Fibroblast of upper back skin (primary cell): ENCODE measurements at places on chromosomes 12 and 14.

GRCh38 chr12:94750864-94751263 lies 100.5 kb upstream of the TMCC3 start:
- DNase-seq: no peak

GRCh38 chr12:129854591-129854990 lies 49.2 kb downstream of the TMEM132D start:
- DNase-seq: no peak

- no peak for DNase-seq
Measured at GRCh38 chr12:131276501-131277185, 322.9 kb downstream of the ADGRD1 start.

GRCh38 chr14:104437703-104438102 lies 141.9 kb upstream of the C14orf180 start:
- no peak for DNase-seq

DNA sequence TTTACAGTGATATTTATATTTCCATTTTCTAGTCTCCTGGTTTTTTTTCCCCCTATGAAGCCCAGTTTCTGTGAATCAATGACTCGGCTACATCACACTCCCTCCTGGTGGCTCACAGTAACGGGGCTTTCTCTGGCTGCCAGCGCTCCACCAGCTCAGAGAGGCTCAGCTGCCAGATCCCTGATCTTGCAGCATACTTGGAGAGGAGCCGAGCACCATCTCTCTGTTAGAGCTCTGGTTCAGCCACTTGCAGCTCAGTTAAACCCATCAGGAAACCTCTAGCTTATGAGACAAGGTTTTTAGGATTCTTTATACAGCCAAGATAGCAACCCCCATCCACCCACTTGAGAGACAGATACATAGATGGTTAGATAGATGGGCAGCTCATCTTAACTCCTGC lies 74.6 kb downstream of the CIT start:
- peak; percentile 63 for DNase-seq

- no peak for DNase-seq
Measured at GRCh38 chr14:96579358-96579757, 77.2 kb downstream of the PAPOLA start.

- DNase-seq: no peak
Measured at GRCh38 chr12:96146747-96147146, 47.4 kb upstream of the ELK3 start.

DNA sequence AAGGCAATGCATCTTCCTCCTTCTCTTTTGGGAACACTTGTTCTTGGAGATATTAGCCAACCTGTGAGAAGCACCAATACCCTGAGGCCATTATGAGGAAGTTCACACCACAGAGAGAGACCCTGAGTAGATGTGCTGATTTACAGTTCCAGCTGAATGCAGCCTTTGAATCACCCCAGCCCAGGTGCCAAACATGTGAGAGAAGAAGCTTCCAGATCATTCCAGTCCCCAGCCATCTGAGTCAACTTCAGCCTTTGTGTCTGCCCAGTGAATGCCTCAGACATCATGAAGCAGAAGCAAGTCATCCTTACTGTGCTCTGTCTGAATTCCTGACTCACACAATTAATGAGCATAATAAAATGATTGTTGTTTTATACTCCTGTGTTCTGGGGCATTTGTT lies 25.1 kb downstream of the C12orf42 start:
- no peak for DNase-seq

- DNase-seq: peak; percentile 72
Measured at GRCh38 chr12:123983822-123984485, 10.9 kb downstream of the ZNF664 start.

DNA sequence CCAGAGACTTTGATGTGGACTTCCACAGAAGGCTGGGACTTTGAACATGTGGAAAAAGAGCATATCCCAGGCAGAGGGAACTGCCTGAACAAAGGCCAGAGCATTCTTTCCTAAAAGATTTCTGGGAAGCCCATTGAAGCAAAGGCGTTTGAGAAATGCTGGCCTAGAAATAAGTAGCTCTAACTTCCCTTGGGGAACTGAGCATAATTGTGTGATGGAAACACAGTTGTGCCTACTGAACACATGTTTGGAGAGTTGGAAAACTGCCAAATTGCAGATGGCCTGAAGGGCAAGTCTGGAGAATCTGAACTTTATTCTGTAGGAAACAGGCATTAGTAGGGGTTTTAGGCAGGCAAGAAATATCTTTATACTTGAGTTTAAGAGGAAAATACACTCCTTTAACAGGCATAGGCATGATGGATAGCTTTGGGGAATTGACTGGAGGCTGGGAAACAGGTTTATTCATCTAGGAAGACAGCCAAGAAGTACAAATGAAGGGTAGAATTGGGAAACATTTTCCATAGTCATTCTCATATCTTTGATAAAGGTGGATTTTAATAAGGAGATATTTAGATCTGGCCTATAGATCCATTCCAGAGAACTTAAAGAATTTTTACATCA lies 134.1 kb downstream of the TPH2 start:
- peak; percentile 30 for DNase-seq

DNA sequence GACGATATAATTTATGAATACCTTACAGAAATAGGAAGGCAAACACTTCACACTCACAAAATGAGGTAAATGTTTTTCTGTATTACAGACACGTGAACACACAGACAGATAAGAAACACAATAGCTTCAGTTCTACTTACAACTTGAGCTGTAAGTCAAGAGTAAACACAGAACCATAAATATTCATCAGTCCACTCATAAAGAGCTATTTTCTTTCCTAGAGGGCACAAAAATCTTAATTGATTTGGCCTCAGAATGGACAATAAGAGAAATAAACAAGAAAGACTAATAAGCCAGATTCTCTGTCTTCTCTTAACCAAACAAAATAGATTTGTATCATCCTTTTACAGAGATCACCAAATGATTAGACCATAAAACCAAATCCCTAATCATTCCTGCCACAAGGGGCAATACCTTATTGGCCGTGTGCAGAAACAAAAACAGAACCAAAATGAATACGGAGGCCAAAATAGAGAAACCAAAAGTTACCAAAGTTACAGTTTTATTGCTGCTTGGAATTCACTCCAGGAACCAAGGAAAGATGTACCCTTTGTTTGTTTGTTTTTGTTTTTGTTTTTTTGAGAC lies 38.1 kb upstream of the GARIN2 start:
- no peak for DNase-seq

DNA sequence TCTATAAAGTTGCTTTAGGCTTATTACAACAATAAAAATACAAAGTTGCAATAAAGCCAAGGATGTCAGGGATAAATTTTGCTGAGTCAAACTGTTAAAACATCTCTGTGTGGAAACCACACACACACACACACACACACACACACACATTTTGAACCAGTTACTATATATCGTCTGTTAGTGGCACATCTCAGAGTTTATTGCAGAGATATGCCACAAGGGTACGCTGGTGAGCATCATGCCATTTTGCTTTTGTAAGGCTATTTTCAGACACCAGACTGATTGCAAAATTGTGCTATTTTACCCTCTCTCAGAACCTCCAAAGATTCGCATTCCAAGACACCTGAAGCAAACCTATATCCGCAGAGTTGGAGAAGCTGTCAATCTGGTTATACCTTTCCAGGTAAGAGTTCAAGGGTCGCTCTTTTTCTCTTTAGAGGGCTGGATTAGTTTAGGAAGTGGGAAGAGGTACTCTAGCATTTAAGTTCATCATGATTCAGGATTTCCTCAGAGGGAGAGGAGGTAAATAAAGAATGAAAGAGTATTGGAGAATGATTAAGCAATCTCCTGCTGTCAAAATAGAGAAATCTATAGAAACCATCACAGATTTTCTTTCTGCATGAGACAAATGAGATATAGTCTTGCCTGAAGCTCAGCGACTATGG lies 27.3 kb upstream of the CHPT1 start:
- DNase-seq: peak; percentile 35

DNA sequence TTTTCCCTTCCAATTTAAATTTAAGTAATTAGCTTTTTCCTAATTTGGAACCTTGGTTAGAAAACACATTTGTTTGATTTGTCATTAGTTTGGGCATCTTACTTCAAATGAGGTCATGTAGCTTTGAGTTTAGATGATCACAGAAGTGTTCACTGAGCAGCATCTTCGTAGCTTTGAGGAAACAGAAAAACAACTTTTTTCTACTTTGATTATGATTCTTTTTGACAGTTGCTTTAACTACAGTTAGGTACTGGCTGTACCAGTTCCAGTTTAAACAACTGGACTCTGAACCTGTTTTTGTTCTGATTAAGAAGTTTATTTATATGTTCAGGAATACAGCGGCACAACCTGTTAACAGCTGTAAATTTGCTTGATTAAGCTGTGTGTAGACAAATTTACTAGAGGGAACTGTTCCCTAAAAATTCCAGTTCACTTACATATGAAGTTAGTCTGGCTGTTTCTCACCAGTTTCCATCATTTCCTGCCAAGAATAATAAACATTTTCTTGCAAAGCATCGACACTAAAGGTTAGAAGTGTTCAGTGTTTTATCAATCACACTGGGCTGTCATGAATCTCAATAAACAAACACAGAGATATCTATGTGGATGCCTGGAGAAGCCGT lies 191.9 kb downstream of the RAD51B start:
- DNase-seq: peak; percentile 62

DNA sequence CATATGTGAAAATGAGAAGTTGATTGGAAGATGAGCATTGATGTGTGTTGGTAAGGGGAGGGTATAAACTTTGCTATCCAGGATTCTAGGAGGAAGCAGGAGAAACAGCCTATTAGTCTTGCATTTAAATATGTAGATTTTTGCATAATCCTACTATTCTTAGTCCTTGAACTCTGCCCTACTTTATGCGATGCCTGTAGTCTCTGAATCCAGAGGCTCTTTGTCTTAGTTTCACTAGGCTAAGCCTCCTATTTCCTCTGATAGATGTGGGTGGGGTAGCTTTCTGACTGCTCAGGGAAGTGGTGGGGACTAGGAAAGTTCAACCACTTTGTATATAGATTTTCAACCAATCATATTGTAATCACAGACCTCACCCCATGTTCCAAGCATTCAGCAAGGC lies 49.5 kb upstream of the KCNC2 start:
- no peak for DNase-seq

DNA sequence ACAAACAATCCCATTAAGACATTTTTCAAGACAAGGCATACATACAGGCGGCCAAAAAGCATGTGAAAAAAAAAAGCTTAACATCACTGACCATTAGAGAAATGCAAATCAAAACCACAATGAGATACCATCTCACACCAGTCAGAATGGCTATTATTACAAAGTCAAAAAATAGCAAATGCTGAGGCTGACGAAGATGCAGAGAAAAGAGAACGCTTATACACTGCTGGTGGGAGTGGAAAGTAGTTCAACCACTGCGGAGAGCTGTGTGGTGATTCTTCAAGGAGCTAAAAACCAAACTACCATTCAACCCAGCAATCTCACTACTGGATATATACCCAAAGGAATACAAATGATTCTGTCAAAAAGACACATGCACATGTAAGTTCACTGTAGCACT lies 216.7 kb downstream of the FOXG1 start:
- DNase-seq: no peak

DNA sequence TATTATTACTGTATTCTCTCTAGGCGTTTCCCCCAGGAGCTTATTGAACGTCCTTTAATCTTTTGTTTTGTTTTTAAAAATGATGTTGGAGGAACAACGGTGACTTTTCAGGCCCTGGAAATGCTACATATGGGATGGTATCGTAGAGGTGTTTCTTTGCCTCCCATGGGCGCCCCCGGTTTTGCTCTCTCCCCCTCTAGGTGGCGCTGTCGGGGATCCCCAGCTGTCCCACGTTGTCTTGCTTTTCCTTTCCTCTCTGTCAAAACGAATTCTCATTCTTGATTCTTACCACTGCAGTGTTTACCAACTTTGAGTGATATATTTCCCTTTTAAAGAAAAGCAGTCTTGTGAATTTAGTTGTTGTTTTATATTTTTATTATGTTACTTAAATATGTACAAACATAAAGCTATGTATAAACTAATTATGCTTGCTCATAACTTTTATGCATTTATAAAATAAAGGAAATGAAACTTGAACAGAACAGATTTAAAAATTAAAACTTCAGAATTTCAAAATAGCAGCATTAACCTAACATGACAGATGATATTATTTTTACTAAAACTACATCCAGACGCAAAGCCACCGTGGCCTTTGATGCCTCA lies 171.9 kb downstream of the RGS6 start:
- DNase-seq: no peak

GRCh38 chr14:93994919-93995682 lies 2.0 kb upstream of the CCDC197 start:
- DNase-seq: peak; percentile 60

DNA sequence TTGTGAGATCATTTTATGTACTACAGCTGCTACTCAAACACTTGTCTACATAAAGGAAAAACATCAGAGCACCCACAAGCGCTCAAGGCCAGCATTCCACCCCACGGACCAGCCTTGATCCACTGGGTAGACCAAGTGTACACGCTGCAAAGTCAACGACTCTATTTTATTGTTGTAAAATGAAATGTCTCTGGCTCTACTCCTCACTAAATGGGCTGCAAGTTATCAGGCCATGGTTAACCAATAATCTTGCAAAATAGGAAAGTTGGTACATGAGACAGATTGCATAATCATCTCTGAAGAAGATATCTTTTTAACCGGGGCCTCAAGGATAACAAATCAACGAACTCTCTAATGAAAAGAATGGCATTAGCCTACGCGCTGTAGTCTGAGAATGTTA lies 69.9 kb upstream of the FOXN3 start:
- DNase-seq: no peak

GRCh38 chr14:75981426-75982265 lies at the start of gene TGFB3:
TSS of gene TGFB3 (minus strand) at chr14:75981995. CDS start at chr14:75980893, 1,102 bp downstream.
- DNase-seq: peak; percentile 95

- peak; percentile 92 for DNase-seq
Measured at GRCh38 chr14:96249029-96249428, 7.0 kb upstream of the BDKRB1 start.

DNA sequence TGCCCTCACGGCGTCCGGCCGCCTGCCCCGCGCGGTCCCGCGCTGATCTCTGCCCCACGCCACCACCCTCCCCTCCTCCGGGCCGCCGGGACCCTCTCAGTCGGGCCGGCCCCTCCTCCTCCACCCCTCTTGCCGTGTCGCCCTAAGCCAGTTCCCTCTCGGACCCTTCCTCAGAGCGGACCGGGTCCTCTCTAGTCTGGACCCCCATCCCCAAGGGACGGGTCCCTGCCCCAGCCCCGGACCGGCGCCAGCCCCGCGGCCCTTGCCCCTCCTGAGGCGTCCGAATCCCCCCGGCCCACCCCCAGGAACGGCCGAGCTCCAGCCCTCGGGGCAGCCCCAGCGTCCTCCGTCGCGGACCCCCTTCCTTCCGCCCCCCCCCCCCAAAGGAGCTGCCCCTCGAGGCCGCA lies 485 bp downstream of the PPP4R4 start:
- no peak for DNase-seq

GRCh38 chr14:23538785-23539184 lies 12.8 kb downstream of the ZFHX2 start:
- peak; percentile 42 for DNase-seq
